Hair follicle dermal papilla cell (primary cell): ENCODE measurements at places on chromosomes 6 and 20. TPM values are rescaled to one million over a fixed set of nuclear protein-coding genes. Genes with fewer than 3 reads are reported as not detected.

SNAP91 gene
- total RNA-seq, result 0.49 and 1.1 TPM in 2 replicates

SPATA25 gene
- total RNA-seq, result 0.97 and 1.8 TPM in 2 replicates

PAK1IP1 gene
- 15.1 and 18.2 TPM in 2 replicates for total RNA-seq

FBXO5 gene
- 6.0 and 6.7 TPM in 2 replicates for total RNA-seq

TMEM170B gene
- 1.5 and 2.3 TPM in 2 replicates for total RNA-seq

HSPA1L gene
- total RNA-seq, result 0.73 and 0.97 TPM in 2 replicates
